ENCODE measurements at places on chromosomes 4 and X.

DNA sequence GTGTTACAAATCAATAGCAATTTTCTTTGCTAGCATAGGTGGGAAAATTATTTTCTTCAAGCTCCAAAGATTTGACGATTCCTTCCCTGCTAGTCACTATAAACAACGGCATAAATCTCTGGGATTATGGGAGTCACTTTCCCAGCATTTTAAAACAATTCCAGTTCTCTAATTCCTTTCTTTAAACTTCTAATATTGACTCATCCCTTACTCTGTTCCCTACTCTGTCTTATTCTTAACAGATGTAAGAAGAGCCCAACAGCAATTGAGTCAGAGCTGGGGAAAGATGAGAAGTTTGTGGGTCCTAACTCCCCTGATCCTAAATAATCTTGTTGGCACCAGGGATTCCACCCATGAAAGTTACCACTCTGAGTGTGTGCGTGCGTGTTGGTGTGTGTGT, 47.4 kb upstream of the IL21 start:
- DNase-seq, result no peak

DNA sequence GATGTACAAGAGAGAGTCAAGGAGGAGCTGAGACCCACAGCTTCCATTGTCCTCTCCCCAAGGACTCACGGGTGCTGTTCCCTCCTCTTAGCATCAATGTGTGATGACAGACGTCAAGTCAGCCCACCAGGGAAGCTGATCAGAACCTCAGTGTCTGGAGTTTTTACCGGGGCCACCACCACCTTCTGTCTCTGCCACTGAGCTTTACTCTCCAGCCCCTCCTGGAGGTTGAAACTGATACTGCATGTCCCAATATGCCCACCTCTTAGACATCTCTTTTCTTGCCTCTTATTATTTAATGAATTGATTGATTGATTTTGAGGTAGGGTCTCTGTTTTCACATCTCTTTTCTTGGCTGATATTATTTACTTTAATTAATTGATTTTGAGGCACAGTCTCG, 10.3 kb upstream of the AKAP17A start:
- DNase-seq, result peak; percentile 52

GRCh38 chr4:147964266-147964880, 232.5 kb downstream of the ARHGAP10 start:
- DNase-seq, result no peak

DNA sequence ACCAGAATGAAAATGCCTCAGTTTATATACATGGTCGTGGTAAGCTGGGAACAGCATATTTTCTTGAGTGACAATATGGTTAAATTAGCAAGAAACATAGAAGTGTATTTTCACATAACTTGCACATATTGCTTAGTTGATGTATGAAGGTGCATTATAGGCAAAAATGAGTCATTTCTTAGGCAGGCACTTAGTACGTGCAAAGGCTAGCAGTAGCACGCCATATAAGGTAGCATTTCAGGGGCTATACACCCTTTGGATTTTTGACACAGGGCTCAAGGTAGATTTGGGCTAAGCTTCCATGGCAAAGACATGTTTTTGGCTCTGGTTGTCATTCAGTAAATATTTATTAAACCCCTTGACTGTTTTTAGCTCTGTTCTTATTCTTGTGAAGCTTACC, 33.1 kb downstream of the PCDH7 start:
- DNase-seq, result no peak

- no peak for DNase-seq
Measured at GRCh38 chrX:20028588-20028987, 37.7 kb upstream of the BCLAF3 start.

DNA sequence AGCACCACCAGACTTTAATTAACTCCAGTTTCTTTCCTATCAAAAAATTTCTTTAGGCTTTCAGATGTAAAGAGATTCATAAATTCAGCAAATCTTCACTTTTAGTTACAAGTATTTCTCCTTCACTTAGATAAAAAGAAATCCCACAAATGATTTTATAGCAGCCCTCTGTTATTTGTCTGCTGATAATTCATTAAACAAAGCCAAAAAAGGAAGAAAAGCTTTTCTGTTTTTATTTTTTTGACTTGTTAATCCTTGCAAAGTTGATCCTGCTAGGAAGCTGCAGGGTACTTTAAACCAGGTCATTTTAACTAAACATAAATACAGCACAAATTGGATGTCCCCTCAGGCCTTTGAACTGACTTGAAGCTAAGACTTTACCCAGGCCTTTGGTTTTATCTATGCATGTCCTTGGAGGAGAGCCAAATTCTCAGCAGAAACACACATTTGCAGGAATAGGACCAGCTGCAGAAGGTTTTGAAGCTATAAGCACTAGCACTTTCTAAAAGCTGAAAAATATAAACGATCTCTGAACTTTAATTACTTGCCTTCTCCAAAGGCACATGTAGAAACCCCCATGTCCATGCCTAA, 57.5 kb downstream of the PCDH18 start:
- no peak for DNase-seq

DNA sequence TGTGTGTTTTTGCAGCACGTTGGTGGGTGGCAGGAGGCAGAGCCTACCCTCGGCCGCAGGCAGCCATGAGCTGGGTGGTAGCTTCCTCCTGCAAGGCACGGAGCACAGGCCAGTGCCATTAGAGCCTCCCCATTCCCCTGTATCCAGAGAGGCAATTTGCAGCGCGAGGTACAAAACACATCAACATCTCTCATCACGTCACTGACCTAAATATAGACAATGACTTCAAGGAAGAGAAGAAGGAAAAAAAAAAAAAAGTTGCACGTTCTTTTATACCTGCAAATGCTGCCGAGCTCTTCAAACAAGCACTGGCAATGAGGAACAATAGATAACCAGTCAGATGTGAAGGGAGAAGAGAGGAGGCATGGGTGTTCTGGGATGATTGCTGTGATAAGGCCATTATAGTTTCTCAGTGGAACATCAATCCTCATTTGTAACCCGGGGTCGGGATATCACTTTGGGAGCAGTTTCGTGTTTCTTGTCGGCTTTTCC, 159.9 kb downstream of the MGST2 start:
- DNase-seq, result no peak

DNA sequence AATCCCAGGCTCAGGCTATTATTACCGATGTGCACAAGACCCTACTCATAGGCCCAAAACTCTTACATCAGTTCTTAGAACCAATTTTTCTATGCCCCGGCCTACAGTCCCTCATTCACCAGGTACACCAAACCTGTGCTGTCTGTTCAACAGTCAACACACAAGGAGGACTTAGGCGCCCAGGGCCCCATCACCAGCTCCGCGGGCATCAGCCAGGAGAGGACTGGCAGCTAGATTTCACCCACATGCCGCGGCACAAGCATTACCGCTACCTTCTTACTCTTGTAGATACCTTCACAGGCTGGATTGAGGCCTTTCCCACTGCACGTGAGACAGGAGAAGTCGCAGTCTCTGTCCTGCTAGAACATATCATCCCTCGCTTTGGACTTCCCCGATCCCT, 962.5 kb downstream of the RPA4 start:
- no peak for DNase-seq

DNA sequence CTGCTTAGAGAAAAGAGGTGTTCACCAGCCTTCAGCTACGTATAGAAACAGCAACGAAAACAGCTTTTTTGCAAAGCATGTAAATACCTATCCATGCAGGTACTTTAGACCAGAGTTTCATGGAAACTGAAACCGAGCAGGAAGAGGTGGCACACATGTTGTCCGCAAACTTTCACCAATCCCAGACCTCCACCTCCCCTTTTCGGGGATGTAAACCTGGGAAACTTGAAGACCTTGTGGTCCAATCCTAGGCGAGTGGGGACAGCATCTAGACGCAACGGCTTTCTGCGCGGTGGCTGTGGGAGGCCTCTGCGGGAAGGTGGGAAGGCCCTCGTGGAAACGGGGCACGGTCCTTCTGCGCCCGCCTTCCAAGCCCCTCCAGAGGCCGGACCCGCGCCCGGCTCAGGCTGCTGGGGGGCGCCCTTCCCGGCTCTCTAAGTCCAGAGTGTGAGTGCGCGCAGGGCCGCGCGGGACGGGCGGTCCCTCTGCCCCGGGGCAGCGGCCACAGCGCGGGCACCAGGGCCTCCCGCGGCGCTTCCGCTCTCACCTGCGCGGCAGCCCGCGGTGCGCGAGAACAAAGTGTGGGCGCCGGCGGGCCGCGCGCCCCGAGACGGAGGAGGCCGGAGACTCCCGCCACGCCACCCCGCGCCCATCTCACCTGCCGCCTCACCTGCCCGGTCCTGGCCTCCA, 830 bp upstream of the SHROOM2 start:
- no peak for DNase-seq

- no peak for DNase-seq
Measured at GRCh38 chrX:43087830-43088229, 309.9 kb upstream of the PPP1R2C start.

Data from stimulated activated CD4-positive, alpha-beta T cell treated with anti-CD3 and anti-CD28 coated beads, Interleukin-1b, Interleukin-23, amount 100 ng/mL, for 1 hour (primary cell).